ENCODE measurements at places on chromosomes 7 and 10.

DNA sequence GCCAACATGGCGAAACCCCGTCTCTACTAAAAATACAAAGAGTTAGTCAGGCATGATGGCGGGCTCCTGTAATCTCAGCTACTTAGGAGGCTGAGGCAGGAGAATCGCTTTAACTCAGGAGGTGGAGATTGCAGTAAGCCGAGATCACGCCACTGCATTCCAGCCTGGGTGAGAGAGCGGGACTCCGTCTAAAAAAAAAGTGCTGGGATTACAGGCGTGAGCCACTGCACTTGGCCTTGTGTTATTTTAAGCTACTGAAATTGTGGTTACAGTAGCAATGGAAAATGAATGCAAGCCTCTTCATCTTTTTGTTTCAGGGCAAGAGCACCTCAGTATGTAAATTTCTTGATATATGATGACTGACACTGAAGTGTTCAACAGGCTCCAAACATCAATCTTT, 106.4 kb upstream of the IMMP2L start:
- no peak for DNase-seq

GRCh38 chr10:52256832-52257691, 57.0 kb upstream of the DKK1 start:
- DNase-seq, result peak; percentile 27

DNA sequence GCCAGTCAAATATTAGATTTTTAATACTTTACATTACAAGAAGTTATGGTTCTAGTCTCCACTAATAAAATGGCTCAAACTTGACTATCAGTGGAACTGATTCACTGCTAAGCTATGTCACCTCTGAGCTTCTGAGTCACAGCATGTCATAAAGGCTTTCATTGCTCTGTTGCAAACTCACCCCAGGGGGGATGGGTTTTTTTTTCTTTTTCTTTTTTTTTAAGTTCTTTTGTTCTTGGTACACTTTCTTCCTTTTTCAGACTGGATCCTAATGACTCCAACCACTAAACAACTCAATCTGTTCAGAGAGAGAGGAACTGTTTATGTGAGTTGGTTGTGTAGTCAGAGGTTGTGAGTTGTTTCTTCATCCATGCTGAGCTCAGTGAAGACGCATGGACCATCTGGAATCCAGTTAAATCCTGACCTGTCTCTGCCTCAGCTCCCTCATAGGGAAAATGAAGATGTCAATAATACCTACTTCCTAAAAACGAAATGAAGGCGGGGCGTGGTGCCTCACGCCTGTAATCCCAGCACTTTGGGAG, 11.0 kb downstream of the MYOF start:
- DNase-seq, result no peak

GRCh38 chr10:90432866-90433265, 425.0 kb downstream of the HTR7 start:
- no peak for DNase-seq

GRCh38 chr7:85160223-85160622, 26.6 kb downstream of the SEMA3D start:
- no peak for DNase-seq

DNA sequence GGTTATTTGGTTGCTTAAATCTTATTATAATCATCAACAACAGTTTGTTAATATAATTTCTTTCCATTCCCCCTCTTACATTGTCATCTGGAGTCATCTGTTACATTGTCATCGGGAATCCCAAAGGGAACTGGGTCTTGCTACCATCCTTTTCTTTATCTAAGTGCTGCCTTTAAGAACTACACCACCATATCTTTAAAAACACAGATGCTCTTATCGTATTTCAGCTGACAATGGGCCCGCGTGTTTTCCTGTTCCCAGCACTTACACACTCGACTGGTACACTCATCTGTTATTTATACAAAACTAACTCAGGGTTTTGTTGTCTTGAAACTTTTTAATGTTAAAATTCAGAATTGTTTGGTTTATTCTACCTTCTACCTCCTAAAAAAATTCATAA, 256.2 kb upstream of the MGMT start:
- no peak for DNase-seq

- DNase-seq, result peak; percentile 50
Observed at GRCh38 chr7:922334-923107, 32.0 kb downstream of the ADAP1 start.

- DNase-seq, result no peak
Observed at GRCh38 chr7:158946771-158947170, 90.4 kb downstream of the DYNC2I1 start.

DNA sequence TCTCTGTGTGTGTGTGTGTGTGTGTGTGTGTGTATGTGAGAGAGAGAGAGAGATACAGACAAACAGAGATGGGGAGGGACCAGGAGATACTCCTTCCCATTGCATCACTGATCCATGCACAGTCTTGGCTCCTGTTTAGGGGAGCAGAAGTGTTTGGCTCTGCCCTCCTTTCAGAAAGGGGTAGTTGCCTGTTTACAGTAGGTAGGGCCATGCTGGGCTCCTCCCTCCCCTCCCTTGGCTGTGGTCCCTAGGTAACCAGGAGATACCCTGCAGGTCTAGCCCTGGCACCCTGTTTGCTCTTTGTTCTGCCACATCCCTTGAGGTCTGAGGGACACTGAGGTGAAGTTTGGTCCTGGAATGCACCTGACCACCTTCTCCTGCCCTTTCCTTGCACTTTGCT, 95.3 kb downstream of the RAMP3 start:
- no peak for DNase-seq

DNA sequence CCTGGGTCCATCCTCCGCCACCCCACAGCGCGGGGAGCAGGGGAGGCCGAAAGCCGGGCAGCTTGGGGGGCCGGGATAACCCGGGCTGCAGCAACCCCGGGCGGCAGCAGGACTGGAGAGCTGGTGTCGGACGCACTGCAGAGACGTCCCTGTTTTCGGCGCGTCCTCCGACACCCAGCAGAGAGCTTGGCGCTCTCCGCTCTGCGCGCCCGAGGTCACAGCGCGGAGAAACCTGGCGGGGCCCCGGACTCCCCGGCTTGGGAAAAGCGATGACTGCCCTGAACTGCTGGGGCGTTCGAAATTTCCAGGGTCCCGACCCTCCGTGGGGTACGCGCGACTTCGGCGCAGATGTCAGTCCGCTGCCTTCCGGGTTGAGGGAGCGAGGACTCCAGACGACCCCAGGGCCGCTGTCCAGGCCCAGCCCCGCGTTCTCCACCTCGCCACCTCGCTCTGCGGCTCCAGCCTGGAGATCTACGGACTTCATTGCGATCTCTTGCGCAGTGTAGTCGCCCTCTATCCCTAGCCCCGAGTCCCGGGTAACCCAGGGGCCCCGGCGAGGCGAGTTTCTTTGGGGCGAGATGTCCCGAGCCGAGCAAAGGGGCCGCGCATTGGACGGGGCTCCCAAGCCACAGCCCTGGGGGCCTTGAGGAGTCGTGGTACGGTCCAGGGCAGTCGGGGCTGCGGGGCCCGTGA, 617 bp upstream of the FOXI2 start:
- no peak for DNase-seq

DNA sequence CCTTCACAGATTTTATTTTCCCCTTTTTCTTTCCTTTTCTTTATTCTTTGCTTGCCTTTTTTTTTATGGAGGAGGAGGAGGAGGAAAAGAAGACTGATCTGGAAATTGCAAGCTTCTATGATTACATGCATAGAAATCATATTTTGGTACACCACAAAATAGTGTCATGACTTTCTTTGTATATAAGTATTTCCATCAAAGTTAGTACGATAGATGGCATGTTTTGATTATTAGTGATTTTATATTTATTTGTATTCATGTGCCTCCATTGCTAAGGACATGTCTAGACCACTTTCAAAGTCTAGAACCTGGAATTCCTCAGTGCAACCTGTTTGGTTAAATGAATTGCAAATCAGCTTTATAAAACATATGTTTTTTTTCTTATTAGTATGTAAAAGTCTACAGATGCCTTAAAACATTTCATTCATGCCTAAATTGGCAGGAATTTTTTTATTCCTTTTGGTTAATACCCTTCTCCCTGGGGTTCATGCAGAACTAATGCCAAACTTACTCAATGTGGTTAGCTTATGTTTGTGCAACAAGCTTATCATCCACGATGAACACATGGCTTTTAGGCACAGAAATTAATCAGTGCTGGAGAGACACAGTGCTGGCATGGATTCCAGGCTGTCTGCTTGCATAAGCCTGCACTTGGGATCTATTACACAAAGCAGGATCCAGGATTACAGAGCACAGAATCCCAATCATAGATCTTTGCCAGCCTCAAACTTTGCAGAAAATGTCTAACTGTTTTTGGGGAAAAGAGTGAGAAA, 213.1 kb downstream of the CHRM2 start:
- DNase-seq, result no peak

DNA sequence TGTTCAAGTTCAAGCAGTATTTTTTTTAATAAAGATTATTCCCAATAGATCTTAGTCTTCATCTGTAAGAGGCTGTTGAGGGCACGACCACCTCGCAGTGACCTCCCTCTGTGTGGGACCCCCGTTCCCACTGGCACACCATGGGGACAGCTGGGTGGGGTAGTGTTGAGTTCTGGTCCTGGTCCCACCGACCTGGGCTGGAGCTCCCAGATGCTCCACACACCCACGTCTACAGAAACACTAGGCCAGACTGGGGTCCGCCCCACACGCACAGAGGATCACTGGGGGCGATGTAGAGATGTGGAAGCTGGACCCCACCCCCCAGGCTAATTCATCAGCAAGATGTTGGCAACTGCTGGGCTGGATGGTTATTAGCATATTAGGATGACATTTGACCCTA, 623.6 kb downstream of the PTPRN2 start:
- DNase-seq, result no peak

DNA sequence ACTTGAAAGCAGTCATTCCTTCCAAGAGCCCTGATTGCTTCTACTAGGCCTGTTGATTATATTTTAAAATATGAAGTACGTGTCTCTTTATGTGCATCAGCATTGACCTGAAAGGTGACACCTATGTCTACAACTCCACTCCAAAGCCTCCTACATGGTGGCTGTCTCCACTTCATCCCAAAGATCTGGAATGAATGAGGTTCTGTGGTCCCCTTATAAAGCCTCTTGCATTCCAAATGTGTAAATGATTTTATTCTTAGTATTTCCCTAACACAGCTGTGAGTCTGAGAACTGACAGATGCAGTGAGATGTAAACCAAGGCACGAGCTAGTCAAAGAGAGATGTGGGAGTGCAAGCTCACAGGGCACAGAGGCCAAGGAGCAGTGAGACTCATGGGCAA, 176.0 kb upstream of the SVIL start:
- DNase-seq, result no peak

GRCh38 chr10:119449760-119450461, 92.6 kb downstream of the RGS10 start:
- DNase-seq, result no peak

- DNase-seq, result no peak
Observed at GRCh38 chr10:101671453-101671852, 23.5 kb downstream of the FBXW4 start.

GRCh38 chr7:103380395-103381191, 33.1 kb downstream of the PSMC2 start:
- no peak for DNase-seq

DNA sequence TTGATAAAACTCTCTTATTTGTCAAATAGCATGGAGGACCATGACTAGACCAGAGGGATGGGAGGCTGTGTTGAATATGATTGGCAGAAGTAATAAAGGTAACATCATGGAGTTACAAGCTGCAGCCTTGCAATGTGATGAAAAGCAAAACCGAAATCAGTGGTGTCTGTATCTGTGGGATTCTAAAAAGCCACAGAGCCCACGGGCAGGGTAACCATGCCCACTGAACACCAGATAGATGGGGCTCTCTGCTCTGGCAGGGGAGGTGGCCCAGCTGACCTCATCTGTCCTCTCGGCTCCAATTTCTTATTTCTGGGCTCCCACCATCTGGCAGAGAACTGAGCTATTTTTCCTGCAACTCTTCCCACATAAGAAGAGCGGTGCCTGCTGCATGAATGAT, 1072.2 kb downstream of the GATA3 start:
- no peak for DNase-seq

- no peak for DNase-seq
Observed at GRCh38 chr10:77643795-77644468, 6.3 kb upstream of the KCNMA1 start.

GRCh38 chr7:94436018-94436604, 41.4 kb downstream of the COL1A2 start:
- peak; percentile 23 for DNase-seq

DNA sequence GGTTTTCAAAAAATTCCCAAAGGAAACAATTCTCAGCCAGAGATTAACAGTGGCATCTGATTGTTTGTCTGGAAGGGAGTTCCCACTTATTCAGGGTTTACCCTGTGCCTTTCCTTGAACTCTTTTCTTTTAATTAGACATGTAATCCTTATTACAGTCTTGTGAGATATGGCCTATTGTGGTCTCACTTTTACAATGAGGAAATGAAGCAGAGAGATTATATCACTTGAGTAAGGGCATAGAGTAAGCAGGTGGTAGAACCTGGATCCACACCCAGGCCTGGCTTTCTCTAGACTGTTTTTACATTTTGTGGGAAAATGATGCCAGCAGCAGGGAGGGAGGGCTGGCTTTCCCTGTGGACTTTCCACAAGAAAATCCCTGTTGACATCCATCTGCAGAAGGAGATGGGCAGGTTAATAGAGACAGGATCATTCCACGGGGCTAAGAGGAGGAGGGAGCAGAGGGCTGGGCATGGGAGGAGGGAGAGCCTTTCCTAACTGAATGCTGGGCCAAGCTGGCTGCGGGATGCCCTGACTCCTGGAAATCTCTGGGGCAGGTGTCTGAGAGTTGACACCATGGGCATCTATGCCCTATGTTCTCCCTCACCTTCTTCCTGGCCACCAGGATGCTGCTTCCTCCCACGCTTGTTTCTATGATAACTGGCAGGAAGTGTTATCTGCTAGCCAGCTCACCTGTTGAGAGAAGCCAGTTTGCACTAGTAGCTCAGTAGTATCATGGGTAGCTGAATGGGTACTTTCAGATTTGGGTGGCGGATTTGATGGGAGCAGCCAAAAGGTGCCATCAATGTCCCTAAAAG, 28.7 kb upstream of the ARHGAP22 start:
- no peak for DNase-seq

DNA sequence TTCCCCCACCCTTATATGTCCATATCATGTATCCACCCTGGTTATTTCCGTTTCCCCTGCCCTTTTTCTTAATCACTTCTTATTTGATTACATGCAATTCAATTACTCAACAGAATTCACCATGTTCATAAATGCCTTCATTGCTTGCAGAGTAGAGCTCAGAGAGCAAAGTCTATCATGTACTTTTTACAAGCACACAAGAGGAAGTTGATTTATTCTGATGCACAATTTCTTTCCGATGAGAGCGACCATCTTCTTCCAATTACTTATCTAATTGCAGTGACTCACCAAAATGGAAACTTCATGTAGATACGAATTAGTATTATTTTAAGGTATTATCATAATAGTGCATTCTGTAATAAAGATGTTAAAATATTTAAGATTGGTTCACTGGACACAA, 430.5 kb upstream of the KLF6 start:
- DNase-seq, result no peak

DNA sequence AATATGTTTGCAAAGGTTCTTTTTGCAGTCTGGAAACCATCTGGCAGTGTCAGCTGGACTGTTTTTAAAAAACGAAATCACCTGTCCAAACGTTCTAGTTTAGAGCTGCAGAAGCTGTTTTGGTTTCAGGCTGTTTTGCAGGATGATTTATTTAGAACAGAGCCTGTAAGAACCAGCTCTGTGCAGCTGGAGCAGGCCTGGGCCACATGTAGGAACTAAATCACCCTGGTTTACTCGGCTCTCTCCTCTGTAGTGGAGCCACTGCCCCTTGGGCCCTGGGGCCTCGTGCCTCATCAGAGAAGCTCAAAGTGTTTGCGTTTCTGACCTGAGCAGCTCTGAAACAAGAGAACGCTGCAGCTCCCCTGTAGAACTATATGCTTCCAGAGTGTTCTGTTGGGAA, 142.5 kb downstream of the ACTR3B start:
- DNase-seq, result no peak

- no peak for DNase-seq
Observed at GRCh38 chr10:120433141-120433540, 23.9 kb upstream of the PLPP4 start.
